ENCODE measurements at places on chromosomes 12 and 14.

DNA sequence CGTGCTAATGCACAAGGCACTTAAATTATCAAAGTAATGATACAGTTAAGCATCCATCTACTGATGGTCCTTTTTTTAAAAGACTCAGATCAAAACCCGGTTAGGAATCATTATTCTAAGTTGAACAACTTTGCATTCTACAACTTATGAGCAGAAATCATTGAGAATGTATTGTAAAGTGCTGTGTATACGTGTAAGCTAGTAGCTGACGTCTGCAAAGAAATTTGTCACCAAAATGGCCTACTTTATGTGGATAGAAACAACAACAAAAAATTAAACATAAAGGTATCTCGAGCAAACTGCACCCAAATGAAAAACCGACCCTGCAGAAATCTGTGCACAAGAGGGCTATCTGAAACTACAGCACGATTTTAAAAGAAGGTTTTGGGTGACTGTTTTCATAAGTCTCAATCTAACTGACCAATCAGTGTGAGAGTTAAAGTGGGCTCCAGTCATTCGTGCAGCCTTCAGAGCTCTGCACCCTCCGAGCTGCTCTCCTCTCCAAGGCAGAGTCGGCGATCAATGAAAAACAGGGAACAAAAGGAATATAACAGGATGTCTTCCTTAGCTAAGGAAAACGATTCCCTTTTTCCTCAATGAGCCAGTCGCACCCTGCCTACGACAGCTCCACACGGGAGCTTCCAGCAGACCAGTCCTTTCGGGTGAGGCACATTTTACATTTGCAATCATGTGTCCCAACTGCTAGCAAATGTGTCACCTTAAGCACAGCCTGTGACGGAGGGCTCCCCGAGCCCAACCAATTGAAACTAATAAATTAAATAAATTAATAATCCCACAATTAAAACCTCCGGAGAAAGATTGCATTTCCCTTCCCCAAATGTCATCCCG is 200.7 kb upstream of the FOXN3 start:
- DNase-seq, result peak; percentile 27

DNA sequence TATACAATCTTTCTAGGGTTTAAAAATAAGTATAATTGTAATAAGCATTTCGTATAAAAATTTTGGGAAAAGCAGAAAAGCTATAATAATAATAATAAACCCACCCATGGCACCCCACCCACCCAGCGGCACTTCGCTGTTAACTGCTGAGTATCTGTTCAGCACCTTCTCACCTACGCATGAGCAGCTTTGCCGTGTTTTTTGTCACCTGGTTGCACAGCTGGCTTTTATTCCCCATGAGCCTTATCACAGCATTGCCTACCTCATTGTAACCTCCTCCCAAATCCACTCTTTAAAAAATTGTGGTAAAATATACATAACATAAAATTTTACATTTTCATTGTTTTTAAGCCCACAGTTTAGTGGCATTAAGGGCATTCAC is 34.7 kb downstream of the CYP46A1 start:
- DNase-seq, result no peak

- DNase-seq, result no peak
Observed at GRCh38 chr12:13206560-13206897, 10.0 kb downstream of the EMP1 start.

- DNase-seq, result no peak
Observed at GRCh38 chr12:117013726-117014125, 85.5 kb downstream of the TESC start.

DNA sequence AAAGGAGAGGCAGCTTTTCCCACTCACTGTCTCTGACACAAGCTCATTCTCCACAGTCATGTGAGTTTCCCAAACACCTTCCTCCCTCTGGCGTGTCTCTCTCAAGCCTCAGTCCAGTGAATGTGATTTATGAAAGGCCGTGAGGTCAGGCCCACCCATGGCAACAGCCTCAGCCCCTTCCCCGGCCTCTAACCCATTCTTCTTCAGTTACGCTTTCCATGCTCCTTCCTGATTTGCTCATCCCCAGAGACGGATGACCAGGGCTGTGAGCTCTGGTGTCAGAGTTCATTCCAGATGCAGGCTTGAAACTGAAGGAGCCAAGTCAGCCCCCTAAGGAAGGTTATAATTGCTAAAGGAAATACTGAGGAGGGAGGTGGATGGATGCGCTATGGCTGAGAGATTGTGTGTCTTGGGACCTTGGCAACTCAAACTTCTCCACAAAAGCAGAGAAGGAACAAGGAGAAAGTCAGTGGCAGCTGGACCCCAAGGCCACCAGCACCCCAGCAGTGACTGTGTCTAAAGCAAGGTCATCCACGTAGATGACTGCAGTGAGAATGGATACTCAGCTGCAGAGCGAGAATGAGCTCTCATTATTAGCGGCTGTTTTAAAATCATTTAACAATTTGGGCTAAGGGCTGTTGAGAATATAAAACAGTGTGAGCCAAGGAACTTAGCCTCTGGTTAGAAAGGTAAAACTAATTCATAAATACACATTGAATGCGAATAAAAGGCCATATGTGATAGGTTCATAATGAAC is 84.1 kb downstream of the FBXL14 start:
- DNase-seq, result no peak

All from effector CD4-positive, alpha-beta T cell (primary cell).